Peyer's patch (tissue), 4 donors: ENCODE measurements at places on chromosomes 7 and 10. TPM values are rescaled to one million over a fixed set of nuclear protein-coding genes. Genes with fewer than 3 reads are reported as not detected.

ANXA8L1 gene
- total RNA-seq, result not detected

- no peak for DNase-seq
These were observed 60.2 kb downstream of the MAD1L1 start for GRCh38 chr7:2172311-2173188.

SFMBT2 gene
- 4.8 TPM for total RNA-seq

GRCh38 chr7:49772916-49773217, 571 bp upstream of the VWC2 start:
- DNase-seq, result no peak

DNA sequence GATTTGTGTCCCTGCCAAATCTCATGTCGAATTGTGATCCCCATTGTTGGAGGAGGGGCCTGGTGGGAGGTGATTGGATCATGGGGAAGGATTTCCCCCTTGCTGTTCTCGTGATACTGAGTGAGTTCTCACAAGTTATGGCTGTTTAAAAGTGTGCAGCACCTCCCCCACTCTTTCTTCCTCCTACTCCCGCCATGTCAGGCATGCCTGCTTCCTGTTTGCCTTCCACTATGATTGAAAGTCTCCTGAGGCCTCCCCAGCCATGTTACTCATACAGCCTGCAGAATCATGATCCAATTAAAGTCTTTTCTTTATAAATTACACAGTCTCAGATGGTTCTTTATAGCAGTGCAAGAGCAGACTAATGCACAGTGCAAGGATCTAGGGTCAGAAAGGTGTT, 75.4 kb downstream of the CALD1 start:
- no peak for DNase-seq

LIPM gene
- not detected for total RNA-seq

ITPRID1 gene
- total RNA-seq, result 4.0 TPM

GRCh38 chr10:132527339-132528063, 10.1 kb upstream of the INPP5A start:
- DNase-seq, result peak; percentile 29

SPRN gene
- total RNA-seq, result not detected

MYL7 gene
- not detected for total RNA-seq

TUBAL3 gene
- 95.4 TPM for total RNA-seq

GRCh38 chr7:101536668-101537067, 92.4 kb downstream of the MYL10 start:
- no peak for DNase-seq

- no peak for DNase-seq
These were observed 183.0 kb upstream of the KCND2 start for GRCh38 chr7:120089968-120090367.

DNA sequence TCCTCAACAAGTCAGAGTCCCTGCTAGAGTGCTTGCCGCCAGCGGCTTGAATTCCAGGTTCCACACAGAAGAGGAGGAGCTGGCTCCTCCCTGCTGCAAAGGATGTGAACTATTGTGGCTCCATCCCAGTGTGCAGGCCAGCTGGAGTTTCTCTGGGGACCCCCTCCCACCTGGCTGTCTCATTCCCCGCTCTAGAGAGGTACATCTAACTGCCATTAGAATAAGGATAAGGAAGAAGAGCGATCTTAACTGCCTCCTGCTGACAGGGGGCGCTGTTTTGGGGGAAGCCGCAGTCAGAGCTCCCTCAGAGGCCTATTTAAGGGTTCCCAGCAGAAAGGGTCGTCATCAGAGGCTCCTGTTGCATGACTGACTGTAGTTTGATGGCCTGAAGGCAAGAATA, 40.8 kb upstream of the HECW1 start:
- DNase-seq, result no peak

DNA sequence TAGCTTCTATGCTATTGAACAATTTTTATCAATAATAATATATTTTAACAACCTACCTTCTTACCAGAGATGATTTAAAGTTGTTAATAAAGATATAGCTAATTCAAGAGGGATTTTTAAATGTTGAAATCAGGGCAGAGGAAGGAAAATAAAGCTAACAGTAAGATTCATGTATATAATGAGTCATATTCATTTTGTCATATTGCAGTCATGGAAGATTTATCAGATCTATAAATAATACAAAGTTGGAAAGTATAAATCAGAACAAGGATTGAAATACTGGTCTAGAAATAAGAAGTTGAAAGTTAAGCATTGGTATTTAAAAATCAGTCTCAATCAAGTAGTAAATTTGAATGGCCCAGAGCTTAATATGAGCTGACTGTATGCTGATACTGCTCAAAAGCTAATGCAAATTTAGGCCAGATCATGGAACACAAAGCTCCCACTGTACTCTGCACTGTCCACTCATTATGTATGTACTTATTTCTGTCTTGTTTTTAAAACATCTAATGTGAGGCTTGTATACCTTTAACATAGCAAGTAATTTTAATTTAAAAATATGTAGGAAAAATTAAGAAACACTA, 196.9 kb downstream of the ZEB1 start:
- DNase-seq, result no peak

- no peak for DNase-seq
These were observed 381.1 kb upstream of the SEMA3D start for GRCh38 chr7:85567983-85568382.

PRR15 gene
- 23.1 TPM for total RNA-seq

WNT16 gene
- total RNA-seq, result not detected

GRCh38 chr10:13420532-13421307, 72.6 kb upstream of the SEPHS1 start:
- no peak for DNase-seq

DNA sequence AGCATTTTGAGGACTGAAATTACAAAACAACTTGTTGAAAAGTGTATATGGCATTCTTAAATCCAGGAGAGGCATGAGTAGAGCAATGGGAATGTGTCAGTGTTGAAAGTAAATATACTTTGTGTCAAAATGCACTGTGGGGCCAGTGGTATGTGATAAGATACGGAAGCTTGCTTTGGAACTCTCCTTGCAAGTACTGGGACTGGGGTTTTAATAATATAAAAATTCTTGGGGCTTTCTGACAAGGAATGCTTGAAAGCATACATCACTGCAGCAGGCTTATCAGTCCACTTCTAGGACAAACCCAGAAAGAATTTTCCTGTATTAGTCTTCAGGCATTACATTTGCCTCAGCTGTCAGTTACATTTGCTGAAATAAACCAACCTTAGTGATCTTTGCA, 472.8 kb upstream of the FZD8 start:
- no peak for DNase-seq

DNA sequence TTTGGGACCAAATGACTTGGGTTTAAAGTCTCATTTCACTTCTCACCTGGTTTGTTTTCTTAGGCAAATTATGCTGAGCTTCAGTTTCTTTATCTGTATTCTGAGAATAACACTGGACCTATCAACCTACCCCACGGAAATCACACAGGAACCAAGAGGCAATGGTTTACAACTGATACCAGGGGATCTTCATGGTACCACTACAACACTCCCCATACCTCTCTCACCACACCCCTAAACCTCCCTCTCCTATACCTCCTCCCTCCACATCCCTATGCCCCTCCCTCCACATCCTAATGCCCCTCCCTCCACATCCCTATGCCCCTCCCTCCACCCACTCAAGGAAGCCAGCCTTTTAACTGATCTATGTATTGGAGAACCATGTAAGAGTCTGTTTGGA, 9.9 kb downstream of the FAM204A start:
- no peak for DNase-seq

DNA sequence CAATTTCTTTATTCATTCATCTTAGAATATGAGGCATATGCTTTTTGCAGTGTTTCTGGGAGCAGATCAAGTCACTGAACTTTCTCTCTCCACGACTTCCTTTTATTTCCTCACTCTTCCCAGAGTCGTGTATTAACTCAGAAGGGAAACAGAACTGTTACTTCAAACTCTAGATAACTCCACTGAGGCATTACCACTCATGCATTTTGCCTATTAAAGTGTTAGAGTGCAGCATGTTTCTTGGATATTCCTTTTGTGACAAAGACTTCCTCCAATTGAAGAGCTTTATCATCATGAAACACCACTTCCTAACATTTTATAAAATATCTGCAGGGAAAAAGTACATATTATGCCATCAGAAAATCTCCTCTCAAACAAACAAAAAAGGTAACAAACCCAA, 797.4 kb upstream of the COBL start:
- DNase-seq, result no peak

- no peak for DNase-seq
These were observed 60.2 kb downstream of the CCDC71L start for GRCh38 chr7:106600569-106601373.

IKZF5 gene
- total RNA-seq, result 7.4 TPM

CYP3A5 gene
- 1,312 TPM for total RNA-seq

DNA sequence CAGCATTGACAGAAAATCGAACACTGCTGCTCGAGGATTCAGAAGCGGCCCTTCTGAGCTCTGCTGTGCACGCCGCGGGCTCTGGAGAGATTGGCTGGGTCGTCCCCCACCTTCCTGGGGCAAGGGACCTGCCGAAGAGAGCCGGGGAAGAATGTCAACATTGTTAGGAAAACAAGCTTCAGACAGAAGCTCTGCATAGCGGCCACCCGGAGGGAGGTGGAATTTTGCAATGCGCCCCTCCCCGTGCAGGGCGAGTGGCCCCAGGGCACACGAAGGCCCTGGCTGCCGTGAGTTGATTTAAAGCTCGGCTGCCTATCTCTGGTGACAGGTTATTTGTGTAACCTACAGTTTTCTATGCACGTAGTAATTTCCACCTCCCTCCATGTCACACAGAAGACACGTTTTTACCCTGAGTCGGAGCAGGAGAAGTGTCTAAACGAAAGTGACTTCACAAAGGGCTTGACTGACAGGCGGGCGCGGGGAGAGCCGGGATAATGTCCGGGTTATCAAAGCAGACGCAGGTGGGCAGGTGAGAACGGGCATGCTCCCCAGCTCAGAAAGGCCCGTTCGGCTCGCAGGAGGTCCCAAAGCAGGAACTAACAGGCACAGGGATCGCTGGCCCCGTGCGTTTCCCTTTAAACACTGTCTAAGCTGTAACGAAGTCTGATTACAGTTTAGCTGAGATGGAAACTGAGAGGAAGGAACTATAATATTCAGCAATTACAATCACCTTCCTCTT, 84.6 kb downstream of the PDGFA start:
- no peak for DNase-seq

- DNase-seq, result no peak
These were observed 50.9 kb downstream of the AFAP1L2 start for GRCh38 chr10:114353383-114353782.

DNA sequence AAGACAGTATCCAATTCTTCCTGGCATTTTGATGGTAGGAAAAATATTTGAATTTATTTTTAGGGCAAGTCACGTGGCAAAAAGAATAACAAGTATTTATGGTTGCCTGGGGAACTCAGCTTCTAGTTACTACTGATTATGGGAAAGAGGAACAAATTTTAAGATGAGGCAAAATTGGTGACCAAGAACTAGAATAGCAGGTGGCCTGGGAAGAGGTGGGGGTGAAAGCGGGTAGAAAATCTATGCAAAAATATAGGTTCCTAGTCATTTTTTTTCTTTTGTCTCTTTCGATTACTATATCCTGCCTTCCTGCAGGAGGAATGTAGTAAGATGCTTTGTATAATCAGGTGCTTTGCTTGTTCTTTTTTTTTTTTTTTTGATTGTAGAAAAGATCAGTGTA, 27.8 kb downstream of the ENTPD1 start:
- DNase-seq, result peak; percentile 32

EBLN1 gene
- total RNA-seq, result not detected

HOGA1 gene
- total RNA-seq, result not detected

- no peak for DNase-seq
These were observed 27.7 kb downstream of the NCAPG2 start for GRCh38 chr7:158676906-158677305.

GRCh38 chr10:107966826-107967225, 802.3 kb upstream of the SORCS1 start:
- DNase-seq, result no peak

AKR1C1 gene
- 15.5 TPM for total RNA-seq

AGR2 gene
- total RNA-seq, result 49.5 TPM

DNA sequence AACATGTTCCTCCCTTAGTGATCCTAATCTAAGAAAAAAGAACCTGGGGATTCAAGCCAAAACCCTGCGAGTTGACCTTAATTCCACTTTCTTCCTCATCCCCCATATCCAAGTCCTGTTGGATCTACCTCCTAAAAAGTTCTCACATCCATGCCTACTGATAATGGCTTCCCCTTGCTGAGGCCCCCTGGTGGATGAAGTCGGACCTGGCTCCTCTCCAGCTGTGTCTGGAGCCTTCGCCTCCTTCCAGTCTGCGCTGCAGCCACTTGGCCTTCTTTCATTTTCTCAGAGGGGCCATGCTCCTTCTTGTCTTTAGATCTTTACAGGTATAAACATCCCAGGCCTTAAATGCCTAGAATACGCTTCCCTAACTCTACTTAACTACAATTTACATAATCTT, 8.1 kb downstream of the PDE1C start:
- no peak for DNase-seq

BLVRA gene
- total RNA-seq, result 10.7 TPM

STEAP1B gene
- not detected for total RNA-seq

- DNase-seq, result no peak
These were observed 55.1 kb upstream of the FAM20C start for GRCh38 chr7:137094-137891.

DNA sequence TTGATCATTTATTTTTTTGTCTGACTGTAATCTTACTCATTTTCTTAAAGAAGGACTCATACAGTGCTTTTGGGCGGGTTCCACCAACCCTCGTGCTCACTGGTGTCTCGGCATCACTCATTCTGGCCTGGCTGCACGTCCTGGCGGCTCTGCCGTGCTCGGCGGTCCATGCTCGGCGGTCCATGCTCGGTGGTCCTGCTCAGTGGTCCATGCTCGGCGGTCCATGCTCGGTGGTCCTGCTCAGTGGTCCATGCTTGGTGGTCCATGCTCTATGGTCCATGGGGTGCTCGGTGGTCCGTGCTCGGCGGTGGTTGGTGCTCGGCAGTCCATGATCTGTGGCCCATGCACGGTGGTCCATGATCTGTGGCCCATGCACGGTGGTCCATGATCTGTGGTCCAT, 72.5 kb downstream of the WDR37 start:
- DNase-seq, result no peak

GRCh38 chr7:80623503-80624252, 14.8 kb upstream of the CD36 start:
- no peak for DNase-seq

TMEM184A gene
- 161 TPM for total RNA-seq

GRCh38 chr10:77186936-77187335, 450.7 kb downstream of the KCNMA1 start:
- DNase-seq, result no peak

GRCh38 chr7:115676707-115677106, 353.9 kb downstream of the TFEC start:
- no peak for DNase-seq

DNA sequence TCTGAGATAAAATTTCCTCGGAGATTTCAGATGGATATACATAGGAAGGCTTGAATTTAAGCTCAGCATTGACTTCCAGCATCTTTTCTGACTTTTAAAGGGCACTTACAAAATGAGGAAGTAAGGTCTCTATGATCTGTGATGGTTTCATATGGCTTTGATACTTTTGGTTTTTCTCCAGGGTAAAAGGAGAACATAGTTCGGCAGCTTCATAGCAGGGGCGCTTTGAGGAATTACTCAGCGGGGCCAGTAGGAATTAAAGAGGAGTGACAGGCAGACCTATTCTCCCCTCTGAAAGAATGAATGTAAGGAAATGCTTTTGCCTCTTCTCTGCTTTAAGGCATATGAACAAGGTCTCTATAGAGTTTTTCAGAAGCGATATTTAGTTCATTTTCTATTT, 80.0 kb upstream of the PCDH15 start:
- no peak for DNase-seq

GRCh38 chr7:155590215-155591018, 44.1 kb upstream of the CNPY1 start:
- no peak for DNase-seq

GRCh38 chr7:114977277-114977676, 55.4 kb downstream of the MDFIC start:
- DNase-seq, result no peak
